GM23338 (cell line): ENCODE measurements at places on chromosomes 1 and 21. TPM values are rescaled to one million over a fixed set of nuclear protein-coding genes. Genes with fewer than 3 reads are reported as not detected.

GRCh38 chr1:58266242-58266641 lies 280.3 kb downstream of the OMA1 start:
- no peak for DNase-seq

DNA sequence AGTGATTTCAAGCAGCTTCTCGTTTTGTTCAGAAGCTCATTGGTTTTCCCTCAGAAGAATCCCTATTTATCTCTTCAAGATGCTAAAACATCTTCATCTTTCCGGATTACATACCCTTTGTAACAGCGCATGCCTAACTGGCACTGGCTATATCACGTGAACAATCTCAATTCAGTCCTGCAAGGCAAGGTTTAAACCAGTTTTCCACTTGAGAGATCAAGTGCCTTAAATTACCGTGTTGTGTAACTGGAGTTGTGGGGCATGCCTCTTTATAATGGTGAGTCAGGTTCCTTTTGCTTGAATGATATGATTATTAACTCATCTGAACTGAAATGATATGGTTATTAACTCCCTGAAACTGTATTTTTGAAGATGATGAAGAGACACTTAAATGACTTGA lies 11.0 kb upstream of the ZFP69B start:
- no peak for DNase-seq

Gene ATP6V1G3
- not detected in 2 replicates for total RNA-seq

DNA sequence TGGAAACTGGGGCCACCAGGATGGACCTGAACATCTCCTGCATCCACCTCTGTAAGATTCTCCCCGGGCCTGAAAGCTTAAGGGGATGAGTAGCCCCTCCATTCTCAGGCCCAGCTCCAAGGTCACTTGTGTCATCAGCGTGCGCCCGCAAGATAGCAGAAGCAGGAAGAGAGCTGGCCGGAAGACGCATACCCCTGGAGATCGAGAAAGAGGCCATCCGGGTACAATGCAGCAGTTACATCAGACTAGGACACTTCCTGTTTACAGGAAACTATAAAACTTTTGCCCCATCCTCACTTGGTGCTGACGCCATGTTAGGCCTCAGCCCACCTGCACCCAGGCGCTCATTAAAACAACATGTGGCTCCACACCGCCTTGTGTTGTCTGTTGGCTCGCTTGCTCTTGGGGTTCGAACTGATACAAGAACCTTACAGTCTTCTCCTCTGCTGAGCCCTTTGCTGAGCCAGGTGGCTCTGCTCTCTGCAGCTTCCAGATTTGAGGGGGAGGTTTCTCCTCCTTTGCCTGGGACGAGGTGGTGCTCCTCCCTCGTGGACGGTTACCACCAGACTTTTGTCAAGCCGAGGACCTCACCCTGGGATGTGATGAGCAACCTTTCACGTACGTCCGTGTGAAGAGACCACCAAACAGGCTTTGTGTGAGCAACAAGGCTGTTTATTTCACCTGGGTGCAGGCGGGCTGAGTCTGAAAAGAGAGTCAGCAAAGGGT lies 277.5 kb upstream of the C1orf174 start:
- no peak for DNase-seq

GRCh38 chr1:109620401-109620791 lies 759 bp downstream of the AMPD2 start:
- no peak for DNase-seq

DNA sequence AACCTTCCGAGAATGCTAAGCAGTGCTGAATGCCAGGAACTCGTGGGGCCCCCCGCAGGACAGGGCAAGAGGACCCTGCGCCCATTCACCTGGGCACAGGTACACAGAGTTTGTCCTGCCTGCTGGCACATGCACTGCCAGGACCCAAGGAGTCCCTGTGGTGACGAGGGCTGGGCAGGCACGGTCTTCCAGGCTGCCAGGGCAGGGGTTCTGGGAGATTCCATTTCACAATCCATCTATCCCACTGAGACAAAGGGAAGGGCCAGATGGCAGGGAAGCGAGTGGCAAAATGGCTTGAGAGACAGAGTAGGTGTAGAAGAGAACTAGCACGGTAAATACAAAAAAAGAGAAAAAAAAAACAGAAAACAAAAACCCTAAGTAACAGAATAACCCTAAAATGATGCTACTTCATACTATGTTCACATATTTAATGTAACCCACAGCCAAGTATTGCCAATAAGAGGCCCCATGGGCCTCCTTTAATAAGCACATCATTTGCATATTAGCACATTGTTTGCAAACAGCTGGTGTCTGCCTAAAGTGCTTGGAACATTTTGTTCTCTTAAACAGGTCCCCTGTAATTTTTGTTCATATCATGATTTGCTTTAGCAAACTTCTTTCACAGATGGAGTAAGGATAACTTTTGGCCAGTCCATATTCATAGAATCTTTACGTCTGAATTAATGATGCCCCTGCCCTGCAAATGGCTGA lies 83.8 kb downstream of the STUM start:
- no peak for DNase-seq

GRCh38 chr21:37082856-37083528 lies 9.9 kb downstream of the TTC3 start:
- DNase-seq, result no peak

DNA sequence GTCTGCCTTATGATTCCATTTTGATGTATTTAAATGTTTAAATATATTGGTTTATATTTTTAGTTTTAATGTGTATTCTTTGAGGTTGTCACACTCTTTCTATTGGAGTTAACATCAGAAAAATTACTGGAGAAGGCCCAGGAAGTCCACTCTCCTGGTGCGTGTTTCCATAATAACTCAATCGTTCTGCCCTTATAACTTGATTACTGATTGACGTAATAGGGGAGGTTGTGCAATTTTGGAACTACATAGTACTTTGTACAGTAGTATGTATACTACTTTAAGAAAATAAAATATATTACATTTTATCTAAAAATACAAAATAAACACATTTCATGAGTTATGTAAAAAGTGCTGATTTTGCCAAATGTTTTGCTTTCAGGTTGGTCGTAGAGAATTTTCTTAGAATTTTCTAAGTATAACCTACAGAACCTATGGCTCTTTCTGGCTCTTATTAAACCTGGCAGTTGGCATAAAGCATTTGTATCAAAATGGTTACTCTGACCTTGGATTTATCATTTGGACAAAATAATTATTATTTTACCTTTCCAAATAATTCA lies 5.7 kb downstream of the PLA2G4A start:
- DNase-seq, result no peak

DNA sequence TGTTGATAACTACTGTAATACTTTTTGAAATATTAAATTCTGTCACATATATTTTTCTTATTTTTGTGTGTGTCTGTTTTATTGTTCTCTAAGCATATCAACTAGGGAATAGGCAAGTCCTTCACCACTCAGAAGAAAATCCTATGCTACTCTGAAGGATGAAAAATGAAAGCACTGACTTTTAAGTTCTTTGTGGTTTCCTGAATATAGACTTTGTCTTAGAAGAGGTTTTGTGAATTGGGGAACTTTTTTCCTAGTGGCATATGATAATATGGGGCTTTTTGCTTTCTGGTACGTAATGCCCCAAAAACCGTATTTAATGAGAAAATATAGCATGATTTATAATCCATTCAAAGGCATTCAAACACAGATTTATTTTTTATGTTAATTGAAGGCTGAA lies 136.0 kb downstream of the SNX7 start:
- no peak for DNase-seq

Gene SPRR1A
- total RNA-seq, result not detected in 2 replicates

DNA sequence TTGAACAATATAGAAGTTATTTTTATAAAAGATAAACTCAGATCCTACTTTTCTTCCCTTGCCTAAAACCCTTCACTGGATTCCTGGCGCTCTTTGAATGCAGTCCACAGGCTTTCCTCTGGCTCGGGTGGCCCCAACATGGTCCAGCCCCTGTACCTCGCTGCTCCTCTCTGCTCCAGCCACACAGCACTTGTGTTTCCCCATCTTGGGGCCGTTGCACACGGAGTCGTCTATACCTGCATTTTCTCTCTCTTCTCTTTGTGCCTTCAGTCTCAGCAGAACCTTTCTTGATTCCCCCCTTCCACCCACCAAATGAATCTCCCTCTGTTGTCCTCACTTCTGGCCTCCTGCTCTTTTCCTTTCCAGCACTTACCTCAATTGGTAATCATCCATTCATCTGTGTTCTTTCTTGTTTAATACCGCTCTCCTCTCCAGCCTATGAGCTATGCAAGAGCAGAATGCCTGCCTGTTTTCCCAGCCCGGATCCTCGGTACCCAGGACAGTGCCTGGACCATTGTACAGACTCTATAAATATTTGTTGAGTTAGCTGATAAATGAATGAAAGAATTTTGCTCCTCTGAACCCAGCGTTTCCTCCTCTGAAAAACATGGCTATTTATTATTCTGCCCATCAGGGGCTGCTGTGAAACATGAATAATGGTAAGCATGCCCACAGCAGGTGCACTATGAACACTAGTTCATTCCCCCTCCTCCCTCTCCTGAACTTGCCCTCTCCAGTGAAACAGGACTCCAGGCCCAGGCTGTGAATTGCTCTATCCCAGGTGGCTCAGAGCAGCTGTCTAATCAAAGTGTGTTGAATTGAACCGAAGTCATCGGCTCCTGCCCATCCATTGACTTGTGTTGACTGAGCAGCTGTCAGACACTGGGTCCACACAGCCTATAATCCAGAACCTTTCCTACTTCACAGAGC lies 266.9 kb downstream of the PTPRU start:
- DNase-seq, result no peak

Gene OR2L2
- 0.07 TPM in 1 of 2 replicates, not detected in the other for total RNA-seq

Gene APOBEC4
- total RNA-seq, result not detected in 2 replicates

Gene CYP4Z1
- not detected in 2 replicates for total RNA-seq

DNA sequence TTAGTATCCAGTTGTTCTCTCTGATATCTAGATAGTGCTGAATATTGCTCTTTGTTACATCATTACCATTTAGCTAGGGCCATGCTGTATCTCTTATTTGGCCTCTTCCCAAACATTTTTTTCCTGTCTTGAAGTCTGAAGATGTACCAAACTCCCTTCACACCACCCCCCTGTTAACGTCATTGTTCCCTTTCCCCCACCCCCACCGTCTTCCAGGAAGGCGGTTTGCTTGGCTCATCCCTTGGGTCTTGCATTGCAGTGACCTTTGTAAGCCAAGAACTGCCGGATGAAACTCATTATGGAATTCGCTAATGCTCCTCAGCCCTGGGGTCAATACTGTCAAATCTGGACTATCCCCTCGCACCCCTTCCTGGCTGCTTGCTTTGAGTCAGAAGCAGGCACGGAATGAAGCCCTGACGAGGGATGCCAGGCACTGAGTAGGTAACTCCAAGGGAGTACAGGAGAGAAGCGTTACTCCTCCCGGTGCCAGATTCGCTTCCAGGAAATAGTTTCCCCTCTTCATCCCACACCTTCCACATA lies 283.1 kb downstream of the TM2D1 start:
- DNase-seq, result no peak

GRCh38 chr1:41503538-41504113 lies 19.1 kb upstream of the EDN2 start:
- DNase-seq, result no peak

Gene CELA2A
- not detected in 2 replicates for total RNA-seq

Gene FALEC
- not detected in 2 replicates for total RNA-seq

DNA sequence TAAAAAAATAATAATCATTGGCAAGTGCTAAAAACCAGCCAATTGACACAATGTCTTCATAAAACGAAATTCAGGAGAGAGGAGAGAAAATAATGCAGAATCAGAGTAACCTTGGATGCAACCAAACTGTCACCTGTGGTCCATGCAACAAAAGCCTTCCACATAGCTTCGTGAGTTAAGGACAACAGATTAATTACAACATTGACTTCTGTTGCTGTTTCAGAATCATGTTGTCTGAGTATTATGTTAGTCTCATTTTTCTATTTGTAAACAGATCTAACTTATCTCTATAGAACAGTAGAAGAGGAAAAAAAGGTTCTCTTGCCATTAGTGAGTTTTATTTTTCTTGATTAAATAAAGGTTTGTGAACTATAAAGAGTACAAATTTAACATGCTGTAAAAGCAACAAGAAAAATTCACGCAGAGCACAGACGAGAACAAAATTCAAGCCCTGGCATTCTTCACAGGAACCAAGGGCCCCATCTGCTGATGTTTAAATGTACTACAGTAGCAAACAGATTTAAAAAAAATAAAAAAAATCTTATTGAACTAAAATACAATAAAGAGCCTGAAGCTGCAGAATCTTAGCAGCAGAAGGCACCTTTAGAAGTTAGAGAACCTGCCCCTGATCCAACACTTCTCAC lies 381.1 kb upstream of the PKN2 start:
- peak; percentile 67 for DNase-seq

DNA sequence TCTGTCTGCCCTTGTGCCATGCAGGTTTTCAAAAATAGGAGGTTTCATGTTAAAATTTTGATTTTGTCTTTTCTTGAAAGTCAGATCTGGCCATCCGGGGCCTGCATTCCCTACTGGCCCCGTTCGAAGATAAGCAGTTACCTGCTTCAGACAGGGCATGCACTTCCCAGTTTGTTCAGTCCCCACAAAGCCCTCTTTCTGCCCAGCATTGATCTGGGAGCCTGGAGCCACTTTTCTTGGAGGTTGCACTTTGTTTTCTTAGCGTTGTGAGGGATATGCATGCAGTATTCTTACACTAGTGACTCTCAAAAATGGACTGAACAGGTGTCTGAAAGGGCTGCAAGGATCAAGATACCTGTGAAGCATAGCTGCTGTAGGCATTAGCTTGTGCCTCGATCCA lies 11.5 kb downstream of the MOV10 start:
- no peak for DNase-seq

GRCh38 chr1:177772386-177772960 lies 197.4 kb downstream of the SEC16B start:
- no peak for DNase-seq

DNA sequence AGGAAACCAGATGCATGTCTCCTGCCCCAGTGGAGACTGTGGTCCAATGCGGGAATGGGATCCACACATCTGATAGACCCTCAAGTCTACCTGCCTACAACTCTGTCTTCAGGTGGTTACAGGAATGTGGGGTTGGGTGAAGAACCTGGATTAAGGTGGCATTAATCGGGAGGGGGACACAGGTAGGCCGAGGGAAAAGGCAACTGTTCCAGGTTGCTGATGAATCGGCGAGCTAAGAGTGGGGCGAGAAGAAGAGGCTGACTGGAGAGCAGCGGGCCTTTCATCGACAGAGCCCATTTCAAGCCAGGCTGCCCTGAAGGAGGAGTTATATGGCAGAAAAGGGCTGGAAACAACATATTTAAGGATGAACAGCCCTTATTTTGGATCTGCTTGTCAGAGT lies 836 bp downstream of the CD2 start:
- DNase-seq, result no peak

DNA sequence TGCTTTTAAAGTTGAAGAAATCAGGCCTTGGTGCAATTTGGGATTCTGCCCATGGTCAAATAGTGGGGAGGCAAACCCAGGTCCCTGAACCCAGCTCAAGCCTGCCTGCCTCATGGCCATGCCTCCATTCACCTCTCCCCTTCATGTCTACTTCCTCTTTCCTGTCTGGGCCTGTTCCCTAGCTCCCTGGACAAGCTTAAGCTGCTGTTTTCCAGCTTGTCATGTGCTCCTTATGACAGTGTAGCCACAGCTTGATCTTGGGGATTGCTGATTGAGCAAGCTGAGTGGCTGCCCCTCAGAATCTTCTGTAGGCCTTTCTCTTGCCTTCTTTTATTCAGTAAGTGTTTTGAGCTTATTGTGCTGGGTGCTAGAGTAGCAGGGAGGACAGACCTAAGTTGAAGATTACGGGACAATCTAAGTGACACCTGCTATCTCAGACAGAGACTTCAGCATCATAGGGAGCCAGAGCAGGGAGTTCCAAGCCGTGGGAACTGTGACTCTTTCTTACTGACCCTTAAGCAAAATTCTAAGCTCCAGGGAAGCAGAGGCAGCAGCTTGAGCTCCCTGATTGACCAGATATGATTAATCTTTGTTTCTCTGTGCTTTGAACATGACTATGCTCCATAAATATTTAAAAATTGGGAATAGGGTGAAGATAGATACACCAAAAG lies 520 bp upstream of the MR1 start:
- DNase-seq, result no peak

Gene TTLL7
- 2.6 and 4.1 TPM in 2 replicates for total RNA-seq
